ENCODE measurements at places on chromosomes 1 and 21.
A peak's percentile ranks its signal among the peaks of the same experiment; 100 is the strongest.

DNA sequence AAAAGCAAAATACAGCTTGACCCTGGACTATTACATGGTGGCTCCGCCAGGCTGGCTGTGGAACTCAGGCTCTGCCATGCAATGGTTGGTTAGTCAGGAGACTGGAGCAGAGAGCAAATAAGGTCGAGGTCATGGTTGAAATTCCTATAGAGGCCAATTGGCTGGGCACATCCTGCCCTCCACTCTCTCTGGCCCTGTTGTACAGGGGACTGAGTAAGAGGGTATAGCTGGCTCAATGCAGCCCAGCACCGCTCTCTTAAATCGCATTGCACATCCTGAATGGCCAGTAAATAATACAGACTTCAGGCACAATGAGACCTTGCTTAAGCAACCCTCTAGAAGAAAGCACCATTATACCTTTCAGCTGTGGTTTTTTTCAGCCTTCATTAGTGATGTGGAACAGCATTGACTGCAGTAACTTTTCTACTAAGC lies 59.3 kb upstream of the PPP2R5A start:
- DNase-seq = no peak

GRCh38 chr1:176566004-176566975 lies 103.3 kb downstream of the PAPPA2 start:
- no peak for DNase-seq

GRCh38 chr1:50851034-50851433 lies 109.0 kb downstream of the FAF1 start:
- DNase-seq = no peak

DNA sequence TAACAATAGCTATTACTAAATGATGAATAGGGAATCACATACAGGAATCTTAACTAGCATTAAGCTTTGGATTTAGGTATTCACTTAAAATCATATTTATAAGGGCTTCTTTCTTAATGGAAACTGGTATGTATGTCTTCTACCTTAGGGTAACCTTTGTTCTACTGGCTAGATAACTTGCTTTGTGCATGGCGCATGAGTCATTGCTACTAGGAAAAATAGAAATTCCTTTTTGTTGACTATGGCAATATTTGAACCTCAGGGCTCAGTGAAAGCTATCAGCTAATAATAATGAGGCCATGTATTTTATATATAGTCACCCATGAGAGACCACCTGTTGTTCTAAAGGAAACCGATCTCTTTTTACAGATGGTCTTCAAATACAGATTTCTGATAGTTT lies 72.5 kb downstream of the RPS6KC1 start:
- DNase-seq = no peak

- DNase-seq = no peak
Observed at GRCh38 chr1:174090471-174090870, 68.3 kb upstream of the RC3H1 start.

GRCh38 chr1:79362470-79362869 lies 355.9 kb upstream of the ADGRL4 start:
- no peak for DNase-seq

GRCh38 chr1:171455967-171456366 lies 29.4 kb upstream of the PRRC2C start:
- DNase-seq = no peak

GRCh38 chr1:10647414-10648170 lies 148.9 kb downstream of the CASZ1 start:
- DNase-seq = no peak

- no peak for DNase-seq
Observed at GRCh38 chr1:15413563-15414444, 4.1 kb downstream of the EFHD2 start.

- DNase-seq = no peak
Observed at GRCh38 chr1:4561205-4561604, 93.2 kb upstream of the AJAP1 start.

DNA sequence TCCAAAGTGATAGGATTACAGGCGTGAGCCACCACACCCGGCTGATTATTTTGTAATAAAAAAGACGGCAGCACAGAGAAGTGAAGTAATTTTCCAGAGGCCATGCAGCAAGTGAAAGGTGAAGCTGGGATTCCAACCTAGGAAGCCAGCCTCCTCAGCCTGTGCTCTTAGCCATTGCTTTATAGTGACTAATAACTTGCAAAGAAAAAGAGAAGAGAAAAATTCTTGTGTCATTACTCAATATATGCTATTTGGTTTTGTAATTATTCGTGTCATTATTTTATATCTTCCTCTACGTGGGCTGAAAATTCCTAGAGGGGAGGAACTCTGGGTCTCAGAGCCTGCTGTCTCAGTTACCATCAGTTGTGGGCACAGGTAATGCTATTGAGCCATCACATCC lies 1.6 kb upstream of the IER5 start:
- DNase-seq = no peak

DNA sequence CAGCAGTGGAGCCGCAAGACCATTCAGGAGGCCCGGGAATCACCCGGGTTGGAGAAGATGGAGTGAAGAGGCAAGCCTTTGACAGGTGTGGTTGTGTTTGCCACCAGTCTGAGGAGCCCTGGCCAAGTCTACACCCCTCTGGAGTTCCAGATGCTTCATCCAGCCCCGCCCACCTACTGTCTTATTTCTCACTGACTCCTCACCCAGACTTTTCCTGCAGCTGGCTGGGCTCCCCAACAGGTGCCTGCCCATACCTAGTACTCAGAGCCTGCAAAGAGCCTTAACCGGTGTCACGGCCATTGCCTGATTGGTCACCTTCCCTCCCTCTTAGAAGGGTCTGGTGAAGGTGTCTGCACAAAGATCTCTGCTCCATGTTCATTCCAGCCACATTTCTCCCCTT lies 16.0 kb downstream of the SLC9A1 start:
- DNase-seq = no peak

GRCh38 chr1:159646687-159647086 lies 59.1 kb downstream of the APCS start:
- DNase-seq = no peak

DNA sequence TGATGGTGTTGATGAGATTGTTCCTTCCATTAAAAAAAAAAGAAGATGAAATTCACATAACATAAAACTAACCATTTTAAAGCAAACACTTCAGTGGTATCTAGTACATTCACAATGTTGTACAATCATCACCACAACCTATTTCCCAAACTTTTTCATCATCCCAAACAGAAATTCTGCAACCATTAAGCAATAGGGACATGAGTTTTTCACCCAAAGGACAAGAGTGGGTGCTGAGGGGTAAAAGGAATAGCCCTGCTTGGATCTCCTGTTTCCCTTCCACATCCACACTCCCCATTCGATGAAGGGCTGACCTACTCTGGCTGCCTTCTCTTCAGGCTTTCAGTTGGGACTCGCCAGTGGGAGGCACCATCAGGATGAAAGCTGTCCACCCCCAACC lies 59.3 kb downstream of the SLC9A1 start:
- no peak for DNase-seq

GRCh38 chr1:53895421-53895820 lies 1.4 kb downstream of the DIO1 start:
- DNase-seq = no peak

- DNase-seq = peak; percentile 25
Observed at GRCh38 chr21:42684109-42684916, 30.9 kb downstream of the PDE9A start.
